ENCODE measurements at places on chromosomes 6 and 20. TPM values are rescaled to one million over a fixed set of nuclear protein-coding genes. Genes with fewer than 3 reads are reported as not detected.

COL12A1 gene
- total RNA-seq, result 110 TPM

EYA4 gene
- not detected for total RNA-seq

PRPF6 gene
- total RNA-seq, result 88.5 TPM

DNA sequence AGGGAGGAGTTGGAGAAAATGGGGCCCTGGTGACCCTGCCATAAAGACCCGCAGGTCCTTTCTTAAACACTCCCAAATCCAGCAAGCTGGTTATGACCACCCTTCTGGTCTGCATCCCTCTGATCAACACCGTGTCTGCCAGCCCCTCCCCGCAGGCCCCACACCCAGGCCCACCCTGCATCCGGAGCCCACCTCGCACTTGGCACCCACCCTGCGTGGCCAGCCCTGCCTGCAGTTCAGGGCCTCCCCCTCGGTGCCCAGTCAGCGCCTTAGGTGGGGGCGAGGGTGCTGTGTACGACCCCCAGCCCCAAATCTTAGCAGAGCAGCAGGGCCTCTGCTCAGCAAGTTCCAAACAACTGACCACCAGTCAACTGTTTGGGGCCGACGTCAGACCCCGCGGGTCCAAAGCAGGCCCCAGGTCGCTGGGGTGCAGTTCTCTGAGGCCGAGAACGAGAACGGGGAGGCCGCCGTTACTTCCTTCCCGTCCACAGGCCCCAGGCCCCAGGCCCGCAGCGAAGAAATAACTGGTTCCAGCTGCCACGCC is 1.2 kb downstream of the ACSS1 start:
- no peak for DNase-seq
